ENCODE measurements at places on chromosomes 3 and 15. TPM values are rescaled to one million over a fixed set of nuclear protein-coding genes. Genes with fewer than 3 reads are reported as not detected.

- no peak for DNase-seq
Observed at GRCh38 chr3:44875596-44875995, 1.2 kb downstream of the TGM4 start.

- no peak for DNase-seq
Observed at GRCh38 chr15:43253431-43254403, 13.0 kb downstream of the TGM5 start.

GRCh38 chr3:46987743-46988401, 8.4 kb downstream of the NBEAL2 start:
- DNase-seq: no peak

GRCh38 chr15:27583651-27584050, 515.5 kb downstream of the OCA2 start:
- DNase-seq: no peak

DNA sequence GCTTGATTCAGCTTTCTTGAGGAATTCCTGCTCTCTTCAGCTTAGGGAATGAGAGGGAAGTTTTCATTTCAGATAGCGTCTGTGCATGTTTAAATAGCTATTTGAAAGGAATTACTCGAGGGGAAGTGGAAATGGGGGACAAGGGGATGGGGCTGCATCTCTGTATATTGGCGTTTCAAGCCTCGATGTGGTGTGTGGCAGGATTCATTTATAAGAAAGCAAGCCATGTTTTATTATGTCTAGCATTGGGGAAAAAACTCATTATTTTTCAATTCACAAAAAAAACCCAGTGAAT, 1.0 kb downstream of the ATP2C1 start:
- DNase-seq: no peak

- no peak for DNase-seq
Observed at GRCh38 chr3:74420538-74421124, 193.8 kb downstream of the CNTN3 start.

The PLA2G4E gene
- polyA plus RNA-seq: 0.03 TPM

The GPR156 gene
- 3.2 TPM for polyA plus RNA-seq
